Testis (tissue), 5 donors: ENCODE measurements at places on chromosomes 16 and 17.

GRCh38 chr17:31537565-31538011 is 146.1 kb downstream of the RAB11FIP4 start:
- DNase-seq = peak; percentile 54

DNA sequence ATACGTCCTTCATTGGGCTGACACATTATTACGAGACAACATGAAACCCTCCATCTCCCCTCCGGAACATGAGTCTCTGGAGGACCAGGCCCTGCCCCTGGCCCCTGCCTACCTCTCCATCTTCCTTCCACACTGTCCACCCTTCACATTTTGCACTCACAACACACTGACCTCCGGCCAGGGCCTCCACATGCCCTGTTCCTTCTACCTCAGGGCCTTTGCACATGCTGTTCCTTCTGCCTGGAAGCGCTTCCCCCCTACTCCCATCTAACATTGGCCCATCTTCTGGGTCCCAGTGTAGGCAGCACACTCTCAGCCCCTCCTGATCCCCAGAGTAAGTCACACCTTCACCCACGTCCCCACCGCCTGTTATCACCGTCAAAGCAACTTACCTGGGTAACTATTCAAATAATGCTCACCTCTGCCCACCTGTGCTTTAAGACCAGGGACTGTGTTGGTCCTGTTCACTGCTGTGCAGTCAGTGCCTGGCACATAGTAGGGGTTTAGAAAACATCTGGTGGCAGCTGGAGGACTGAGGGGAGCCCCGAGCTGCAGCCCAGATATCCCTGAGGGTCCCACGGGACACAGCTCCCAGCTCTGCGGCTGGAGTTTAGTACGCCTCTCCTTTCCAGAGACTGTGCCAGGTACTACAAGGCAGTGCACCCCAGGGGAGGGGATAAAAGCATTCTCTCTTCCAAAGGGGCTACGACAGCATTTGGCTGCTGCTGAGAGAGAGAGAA is 27.2 kb downstream of the RPH3AL start:
- no peak for DNase-seq

DNA sequence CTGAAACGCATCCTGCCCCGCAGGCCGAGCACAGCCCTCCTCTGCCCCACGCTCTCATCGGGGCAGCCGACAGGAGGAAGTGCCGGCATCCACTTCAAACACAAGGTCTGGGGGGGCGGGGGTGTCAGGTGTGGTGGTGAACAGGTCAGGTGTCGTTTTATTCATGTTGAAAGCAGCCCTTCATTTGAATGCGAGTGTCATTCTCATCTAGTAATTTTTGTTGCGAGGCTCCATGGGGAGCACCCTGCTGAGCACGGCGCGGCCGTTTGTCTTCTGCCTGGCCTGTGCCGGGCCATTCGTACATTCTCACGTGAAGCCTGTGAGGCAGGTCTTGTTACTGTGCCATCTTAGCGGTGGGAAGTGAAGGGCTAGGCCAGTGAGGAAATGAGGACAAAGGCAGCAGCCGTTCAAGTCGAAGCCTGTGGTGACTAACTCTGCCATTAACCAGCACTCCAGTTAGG is 1.9 kb downstream of the ACSF3 start:
- DNase-seq = no peak

- no peak for DNase-seq
Observed at GRCh38 chr17:66283971-66284370, 18.4 kb upstream of the PRKCA start.

DNA sequence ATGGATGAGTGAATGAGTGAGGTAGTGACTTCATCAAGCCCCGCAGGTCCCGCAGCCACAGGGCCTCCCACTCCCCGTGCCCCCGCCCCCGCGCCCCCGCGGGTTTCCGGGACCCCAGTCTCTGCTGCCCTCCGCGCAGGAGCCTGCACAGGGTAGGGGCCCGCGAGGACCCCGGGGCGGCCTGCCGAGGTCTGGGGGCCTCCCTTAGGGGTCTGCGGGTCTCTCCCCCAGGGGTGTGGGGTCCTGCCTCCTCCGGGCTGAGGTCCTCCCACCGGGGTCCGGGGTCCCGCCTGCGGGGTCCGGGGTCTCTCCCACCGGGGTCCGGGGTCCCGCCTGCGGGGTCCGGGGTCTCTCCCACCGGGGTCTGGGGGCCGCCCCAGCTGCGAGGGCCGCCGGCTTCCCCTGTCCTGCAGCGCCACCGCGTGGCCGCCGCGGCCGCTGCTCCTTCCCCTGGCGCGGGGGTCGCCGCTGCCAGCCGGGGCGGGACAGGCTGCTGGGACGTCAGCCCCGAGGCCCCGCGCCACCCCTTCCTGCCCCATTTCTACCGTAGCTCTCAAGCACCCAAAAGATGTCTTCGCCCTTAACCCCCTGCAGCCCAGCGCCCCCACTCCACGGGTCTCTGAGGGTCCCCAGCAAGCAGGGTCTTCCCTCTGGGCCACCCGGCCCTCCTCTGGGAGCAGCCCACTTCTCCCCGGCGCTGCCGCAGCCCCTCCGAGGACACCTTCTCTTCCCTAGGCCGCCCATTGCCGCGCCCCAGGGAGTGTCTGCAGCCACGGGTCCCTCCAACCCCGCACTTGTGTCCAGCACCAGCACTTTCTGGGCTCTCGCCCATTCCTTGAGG is 10.4 kb upstream of the CHMP6 start:
- DNase-seq = no peak

DNA sequence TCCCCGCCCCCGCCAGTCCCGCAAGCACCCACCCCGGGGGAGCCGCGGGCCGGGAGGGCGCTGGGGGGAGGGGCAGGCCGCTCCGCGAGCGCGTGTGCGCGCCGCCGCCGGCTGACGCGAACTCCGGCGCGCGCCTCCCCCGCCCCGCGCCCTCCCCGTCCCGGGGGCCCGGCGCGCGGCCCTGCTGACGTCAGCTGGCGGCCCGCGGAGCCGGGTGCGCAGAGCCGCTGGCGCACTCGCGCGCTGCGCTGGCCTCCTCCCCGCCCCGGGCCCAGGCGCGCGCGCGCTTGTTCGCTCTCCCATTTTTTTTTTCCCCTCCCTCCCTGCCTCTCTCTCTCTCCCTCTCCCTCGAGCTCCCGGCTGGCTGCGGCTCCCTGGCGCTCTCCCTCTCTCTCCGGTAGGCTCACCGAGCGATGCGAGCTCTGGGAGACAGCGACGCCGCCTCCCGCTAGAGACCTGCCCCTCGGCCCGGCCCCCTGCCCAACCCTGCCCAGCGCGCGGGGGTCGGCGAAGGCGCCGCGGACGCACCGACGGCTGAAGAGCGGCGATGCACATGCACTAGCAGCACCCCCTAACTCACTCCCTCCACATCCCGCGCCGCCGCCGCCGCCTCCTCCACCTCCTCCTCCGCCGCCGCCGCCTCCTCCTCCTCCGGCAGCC is at the start of gene GNAO1:
TSS of gene GNAO1 (plus strand) at position 334 of the 660 bp plus-strand sequence. CDS start 747 bp downstream, outside the sequence.
- peak; percentile 75 for DNase-seq

- DNase-seq = peak; percentile 65
Observed at GRCh38 chr17:78174346-78174869, 6.0 kb downstream of the SYNGR2 start.
